ENCODE measurements at places on chromosomes 1 and 21.

- no peak for DNase-seq
Observed at GRCh38 chr21:45525910-45526306, 16.3 kb downstream of the SLC19A1 start.

DNA sequence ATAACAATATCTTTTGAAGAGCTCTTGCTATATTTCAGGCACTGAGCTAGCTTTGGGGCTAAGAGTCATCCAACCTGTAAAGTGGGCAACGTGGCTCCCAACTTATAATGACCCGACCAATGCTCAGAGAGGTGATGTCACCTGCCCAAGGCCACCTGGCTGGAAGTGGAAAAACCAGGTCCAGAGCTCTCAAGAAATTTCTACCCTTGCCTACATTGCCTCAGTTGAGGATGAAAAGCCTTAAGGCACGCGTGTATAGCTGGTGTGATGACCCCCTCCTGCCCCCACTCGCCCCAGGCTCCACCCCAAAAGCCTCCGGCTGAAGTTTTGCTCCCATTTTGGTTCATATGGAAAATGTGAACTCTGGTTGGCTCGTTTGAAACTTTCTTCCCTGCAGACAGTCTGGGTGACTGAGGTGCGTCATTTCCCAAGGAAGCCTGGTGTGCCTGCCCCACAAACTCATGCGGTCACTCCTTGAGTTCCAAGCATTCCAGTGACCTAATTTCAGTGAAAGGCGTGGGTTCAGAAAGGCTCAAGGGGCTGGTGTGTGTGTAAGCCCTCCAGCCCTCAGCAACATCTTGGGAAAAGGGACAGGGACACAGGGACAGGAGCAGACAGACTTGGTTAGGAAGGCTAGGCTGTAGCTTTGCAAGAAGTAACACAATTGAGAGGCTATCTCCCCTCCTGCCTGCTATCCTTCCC is 20.5 kb downstream of the HTR1D start:
- peak; percentile 52 for DNase-seq

GRCh38 chr1:214332946-214333798 is 52.2 kb downstream of the SMYD2 start:
- DNase-seq, result peak; percentile 46

- DNase-seq, result no peak
Observed at GRCh38 chr1:110535985-110536384, 17.0 kb upstream of the KCNA10 start.

DNA sequence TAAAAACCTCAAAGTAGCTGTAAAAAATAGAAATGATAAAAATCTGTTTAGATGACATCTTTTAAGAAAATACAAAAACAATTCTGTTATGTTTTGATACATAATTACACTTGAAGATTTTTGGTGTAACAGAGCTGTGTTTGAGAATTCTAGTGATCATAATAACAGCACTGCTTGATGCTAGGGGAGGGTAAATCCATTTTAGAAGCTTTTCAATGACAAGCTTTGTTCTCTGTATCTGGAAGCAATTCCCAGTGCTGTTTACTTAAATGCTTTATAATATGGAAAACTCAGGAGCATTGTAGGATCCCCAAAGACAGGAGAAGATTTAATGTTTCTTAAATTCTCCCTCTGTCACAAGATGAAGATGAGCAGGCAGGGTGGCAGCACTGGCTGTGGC is 359.3 kb downstream of the PDE4B start:
- no peak for DNase-seq

GRCh38 chr1:220747437-220748088 is 559 bp upstream of the MTARC2 start:
- DNase-seq, result no peak

DNA sequence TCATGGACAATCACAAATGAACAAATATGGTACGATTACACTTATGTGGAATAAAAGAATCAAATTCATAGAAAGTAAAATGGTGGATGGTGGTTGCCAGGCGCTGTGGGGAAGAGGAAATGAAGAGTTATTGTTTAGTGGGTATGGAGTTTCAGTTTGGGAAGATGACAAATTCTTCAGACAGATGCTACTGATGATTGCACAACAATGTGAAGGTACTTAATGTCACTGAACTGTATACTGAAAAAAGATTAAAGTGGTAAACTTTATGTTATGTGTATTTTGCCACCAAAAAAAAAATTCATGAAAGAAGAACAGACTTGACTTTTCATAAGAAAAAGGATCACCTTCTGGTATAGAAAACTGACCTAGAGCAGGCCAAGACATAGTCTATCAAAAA is 745.6 kb upstream of the CXADR start:
- no peak for DNase-seq

DNA sequence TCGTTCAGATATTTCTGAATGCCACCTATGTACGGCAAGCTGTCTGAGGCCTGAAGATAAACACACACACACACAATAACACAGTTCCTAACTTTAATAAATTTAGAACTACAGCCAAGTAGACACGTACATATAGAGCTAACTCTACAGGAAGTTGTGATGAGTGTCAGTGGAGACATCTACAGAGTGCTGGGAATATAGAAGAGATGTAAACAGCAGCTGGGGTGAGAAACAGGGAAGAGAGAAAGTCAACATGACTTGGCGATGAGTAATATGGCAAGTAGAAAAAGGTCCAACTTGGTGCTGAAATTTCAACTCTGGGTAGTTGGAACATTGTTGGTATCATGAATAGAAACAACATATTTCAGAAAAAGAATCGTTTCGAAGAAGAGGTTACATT is 206.5 kb downstream of the ZP4 start:
- DNase-seq, result no peak

DNA sequence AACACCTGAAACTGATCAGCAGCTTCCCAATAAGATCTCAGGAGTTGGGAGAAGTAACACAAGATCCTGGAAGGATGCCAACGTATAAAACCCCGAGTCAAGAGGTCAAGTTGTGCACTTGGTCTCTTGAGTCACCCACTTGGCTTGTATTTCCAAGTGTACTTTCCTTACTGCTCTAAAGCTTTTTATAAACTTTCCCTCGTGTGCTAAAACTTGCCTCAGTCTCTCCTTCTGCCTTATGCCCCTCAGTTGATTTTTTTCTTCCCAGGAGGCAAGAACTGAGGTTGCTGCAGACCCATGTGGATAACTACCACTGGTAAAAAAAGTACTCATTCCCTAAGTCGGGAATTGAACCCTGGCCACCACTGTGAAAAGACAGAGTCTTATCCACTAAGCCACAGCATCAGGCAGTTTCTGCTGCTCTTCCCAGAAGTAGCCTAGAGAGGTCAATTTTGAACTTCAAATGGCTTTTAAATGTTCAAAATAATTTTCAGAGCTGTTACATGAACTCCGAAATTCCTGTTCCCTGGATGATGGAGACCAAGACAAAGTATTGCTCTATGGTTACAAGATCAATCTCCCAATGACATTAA is 28.9 kb downstream of the ITLN2 start:
- DNase-seq, result no peak

- no peak for DNase-seq
Observed at GRCh38 chr1:34470401-34470800, 284.4 kb upstream of the GJB5 start.

Data from kidney capillary endothelial cell (primary cell).